RWPE1 (cell line): ENCODE measurements at places on chromosomes 1 and 21.
A peak's percentile ranks its signal among the peaks of the same experiment; 100 is the strongest.

- DNase-seq, result no peak
Measured at GRCh38 chr1:97078872-97079271, 357.3 kb downstream of the PTBP2 start.

DNA sequence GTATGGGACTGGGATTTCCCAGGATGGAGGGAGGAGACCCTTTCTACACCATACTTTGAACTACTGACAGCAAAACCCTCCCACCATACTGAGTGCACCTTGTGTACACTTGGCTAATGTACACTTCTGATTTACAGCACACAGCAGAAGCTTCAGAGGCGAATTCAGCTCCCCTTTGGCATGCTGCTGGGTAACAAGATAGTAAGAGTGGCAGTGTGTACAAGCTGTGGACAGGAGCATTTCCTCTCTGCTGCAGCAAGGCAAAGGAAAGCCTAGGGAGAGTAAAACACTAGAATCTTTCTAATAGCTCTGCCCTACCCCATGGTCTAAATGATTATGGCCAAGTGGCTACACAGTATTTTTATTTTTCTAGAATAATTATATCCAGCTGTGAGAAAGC, 83.9 kb upstream of the ARTN start:
- DNase-seq, result no peak

DNA sequence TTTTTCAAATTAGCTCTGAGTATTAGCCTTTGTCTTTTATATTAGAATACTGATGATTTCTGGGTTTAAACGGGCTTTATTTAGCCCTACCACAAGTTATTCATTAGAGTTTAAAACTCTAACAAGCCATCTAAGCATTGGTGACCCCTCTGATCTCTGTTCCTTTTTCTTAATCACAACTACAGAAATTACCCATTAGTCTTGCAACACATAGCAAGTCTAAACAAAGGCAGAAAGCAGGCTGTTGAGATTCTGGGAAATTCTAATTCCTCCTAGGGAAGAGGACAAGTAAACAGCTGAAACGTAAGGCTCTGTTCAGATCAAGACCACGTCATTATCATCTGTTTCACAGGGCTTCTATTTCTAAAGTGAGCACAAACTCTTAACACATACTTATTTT, 491.2 kb upstream of the ZRANB2 start:
- DNase-seq, result no peak

- peak; percentile 25 for DNase-seq
Measured at GRCh38 chr1:40316595-40317393, at the start of gene COL9A2. Gene COL9A2, minus strand, starts transcription at chr1:40317286. Its CDS starts 89 bp downstream, at chr1:40317197.

- DNase-seq, result no peak
Measured at GRCh38 chr21:42118901-42119300, 47.8 kb downstream of the UMODL1 start.

GRCh38 chr1:63882048-63882704, 108.4 kb downstream of the ROR1 start:
- no peak for DNase-seq

GRCh38 chr1:209707308-209707707, 2.7 kb downstream of the HSD11B1 start:
- no peak for DNase-seq

DNA sequence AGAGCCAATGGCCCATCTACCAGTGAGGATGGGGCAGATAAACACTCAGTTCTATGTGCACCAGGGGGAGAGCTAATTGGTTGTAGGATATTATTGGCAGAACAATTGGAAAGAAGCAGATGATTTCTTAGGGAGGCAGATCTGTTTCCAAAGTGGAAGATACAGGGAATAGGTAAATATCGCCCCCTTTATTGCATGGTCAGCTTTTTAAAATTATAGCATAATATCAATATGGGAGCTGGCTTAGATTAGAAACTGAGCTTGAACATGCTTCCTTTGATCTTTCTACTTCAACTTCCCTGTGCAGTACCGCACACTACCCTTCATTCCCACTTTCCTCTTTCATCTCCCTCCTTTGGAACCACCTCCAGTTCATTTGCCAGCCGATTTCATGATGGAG, 64.0 kb upstream of the PLXNA2 start:
- DNase-seq, result no peak

- DNase-seq, result peak; percentile 33
Measured at GRCh38 chr1:12078938-12079861, 16.1 kb downstream of the TNFRSF8 start.

DNA sequence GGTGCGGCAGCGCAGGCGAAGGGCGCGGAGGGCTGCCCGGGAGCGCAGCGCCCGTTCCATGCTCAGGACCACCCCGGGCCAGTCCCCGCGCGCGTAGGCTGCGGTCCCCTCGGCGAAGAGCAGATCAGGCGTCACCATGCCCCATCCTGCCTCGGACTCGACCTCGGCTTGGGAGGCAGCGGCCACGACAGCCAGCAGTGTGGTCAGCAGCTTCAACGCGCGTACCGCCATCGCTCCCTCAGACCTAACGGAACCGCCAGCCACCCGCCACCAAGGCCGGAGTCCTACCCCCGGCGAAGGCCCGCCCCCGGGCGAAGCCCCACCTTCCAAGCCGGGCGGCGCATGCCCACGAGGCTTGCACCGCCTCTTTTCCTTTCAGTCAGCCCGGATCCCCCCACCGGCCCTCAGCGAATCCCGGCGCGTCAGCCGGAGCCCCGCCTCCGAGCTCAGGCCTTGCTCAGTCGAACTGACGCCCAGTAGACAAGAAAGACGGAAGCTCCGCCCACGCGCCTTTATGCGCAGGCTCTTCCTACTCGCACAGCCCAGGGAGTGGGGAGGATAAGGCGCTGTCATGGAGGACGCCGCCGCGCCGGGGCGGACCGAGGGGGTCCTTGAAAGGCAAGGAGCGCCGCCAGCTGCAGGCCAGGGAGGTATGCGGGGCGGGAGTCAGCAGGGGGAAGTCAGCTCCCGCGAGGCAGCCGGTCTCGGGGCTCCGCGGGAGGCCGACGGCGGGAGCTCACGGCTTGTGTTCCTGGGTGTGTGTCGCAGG, at the start of the genes C1orf50 and P3H1:
C1orf50 (plus strand) TSS at position 509 of the 769 bp plus-strand sequence; CDS start at position 572, 63 bp downstream.
P3H1 (minus strand) TSS at position 288 of the 769 bp plus-strand sequence; CDS start at position 231, 57 bp downstream.
- DNase-seq, result peak; percentile 96

GRCh38 chr1:112244131-112244530, 151.9 kb upstream of the CTTNBP2NL start:
- no peak for DNase-seq

DNA sequence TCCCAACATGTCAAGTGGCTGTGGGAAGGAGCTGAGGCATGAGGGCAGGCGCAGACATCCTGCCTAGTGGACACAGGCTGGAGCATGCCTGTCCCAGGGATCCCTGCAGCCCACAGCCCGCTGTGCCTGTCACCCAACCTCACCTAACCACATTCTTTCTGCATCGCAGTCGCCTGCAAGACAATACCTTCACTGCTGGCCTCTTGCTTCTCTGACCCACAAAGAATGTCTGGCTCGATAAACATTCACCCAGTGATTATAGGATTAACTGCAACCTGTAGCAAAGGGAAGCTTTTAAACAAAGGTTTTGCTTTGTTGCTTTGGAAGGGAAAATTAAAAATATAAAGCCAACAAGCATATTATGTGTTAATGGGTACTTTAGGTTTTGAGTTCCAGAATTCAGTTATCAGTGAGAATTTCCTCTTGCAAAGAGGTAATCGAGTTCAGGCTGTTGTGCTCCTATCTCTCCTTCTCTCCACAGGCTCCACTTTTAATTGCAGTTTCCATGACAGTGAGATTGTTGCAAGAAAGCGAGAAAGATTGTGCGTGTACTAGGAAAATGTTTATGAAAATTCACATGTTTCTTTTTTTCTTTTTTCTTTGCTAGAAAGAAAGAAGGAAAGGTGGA, 40.0 kb upstream of the ZNF648 start:
- DNase-seq, result peak; percentile 78

DNA sequence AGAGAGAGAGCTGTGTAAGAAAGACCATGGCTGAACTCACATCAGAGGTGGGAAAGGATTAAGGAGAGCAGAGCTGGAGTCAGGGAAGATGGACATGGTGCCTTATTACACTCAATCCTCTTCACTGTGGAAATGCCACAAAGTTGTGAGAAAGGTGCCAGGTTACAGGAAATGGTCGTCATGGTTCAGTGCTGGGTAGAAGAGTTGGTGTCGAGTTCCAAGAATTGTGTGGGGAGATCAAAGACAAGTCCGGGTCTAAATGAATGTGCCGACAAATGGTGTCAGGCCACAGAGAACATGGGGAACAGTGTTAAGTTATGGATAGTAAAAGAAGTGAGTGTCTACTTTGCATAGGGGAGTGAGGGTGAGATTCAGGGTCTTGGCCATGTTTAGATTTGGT, 40.9 kb downstream of the LAMC2 start:
- no peak for DNase-seq

DNA sequence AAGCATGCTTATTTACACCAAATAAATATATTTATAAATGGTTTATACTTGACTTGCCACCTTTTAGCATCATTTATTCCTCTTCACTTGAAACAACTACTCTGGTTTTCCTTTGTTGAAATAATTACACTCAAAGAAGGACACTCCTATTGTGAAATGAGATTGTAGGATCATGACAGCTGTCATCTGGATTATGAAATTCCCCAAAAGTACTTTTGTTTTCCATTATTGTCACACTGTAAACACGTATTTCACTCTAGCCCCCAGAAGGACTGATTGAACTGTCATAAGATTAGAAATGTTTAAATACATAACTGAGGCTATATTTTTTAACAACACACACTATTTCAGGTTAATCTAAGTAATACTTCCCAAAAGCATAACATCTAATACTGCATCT, 593.8 kb downstream of the LRRIQ3 start:
- no peak for DNase-seq

DNA sequence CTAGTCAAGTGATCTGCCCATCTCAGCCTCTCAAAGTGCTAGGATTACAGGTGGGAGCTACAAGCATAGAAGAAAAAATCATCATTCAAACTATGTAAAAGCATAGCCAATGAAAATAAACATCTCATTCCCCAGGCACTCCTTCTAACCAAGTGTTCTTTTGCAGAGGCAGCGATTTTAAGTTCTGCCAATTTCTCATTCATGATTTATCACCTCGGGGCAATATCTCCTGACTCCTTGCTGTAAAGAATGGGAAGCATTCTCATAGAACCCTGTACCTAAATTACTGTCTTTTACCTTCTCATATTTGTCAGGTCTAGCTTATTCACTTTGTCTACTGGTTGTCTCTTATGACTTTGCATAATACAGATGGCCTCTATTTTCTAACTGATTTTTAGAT, 32.5 kb upstream of the IVNS1ABP start:
- no peak for DNase-seq

DNA sequence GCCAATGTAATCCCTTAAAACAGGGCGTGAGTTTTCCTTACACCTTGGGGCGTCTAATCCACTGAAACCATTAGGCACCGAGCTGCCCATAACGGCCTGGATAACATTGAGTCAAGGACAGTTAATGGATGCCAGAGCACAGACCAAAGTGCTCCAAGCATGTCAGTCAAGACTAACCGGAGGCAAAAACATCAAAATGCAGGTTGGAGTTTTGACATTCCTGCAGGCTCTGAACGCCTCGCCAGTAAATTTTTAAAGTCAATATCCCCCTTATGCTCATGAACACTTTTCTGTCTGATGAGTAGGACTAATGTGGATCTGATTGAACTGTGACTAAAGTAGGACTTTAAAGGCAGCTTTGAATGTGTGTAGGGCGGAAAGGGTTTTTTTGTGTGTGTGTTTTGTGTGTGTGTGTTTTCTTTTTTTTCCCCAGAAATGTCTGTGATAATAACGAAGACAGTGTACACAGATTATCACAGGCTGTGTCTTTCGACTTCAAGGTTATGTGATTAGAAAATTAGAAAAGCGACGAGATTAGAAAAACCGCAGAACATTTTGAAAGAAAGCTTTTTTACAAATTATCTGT, 194.2 kb upstream of the PROX1 start:
- no peak for DNase-seq

- no peak for DNase-seq
Measured at GRCh38 chr1:100699744-100700143, 19.8 kb upstream of the VCAM1 start.

DNA sequence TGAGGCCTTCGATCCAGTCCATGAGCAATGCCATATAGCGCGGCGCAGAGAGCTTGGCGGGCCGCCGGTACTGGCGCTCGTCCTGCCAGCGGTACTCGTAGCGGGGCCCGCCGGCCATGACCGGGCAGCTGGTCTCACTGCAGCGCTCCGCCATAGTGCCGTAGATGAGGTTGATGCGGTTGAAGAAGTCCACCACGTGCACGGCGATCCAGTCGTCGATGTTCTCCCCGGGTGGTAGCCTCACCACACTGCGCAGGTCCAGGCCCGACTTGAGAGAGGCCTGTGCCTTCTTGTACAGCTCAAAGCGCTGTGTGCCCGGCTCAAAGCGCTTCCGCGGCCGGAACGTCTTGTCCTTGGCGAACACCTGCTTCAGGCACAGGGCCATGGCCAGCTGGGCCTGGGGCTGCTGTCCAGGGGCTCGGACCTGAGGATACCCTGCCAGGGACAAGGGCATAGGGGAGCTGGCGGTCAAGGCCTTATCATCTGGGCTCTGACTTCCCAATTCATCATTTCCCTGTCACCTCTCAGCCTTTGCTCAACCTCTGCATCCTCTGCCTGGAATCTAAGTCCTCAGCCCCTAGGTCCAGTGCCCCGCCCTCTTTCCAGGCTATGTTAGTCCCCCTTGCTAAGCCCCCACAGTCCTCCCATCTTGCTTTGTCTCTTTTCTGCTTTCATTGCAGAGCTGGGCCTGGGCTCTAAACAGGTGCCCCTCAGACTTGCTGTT, 3.5 kb downstream of the MOB3C start:
- DNase-seq, result no peak

- DNase-seq, result peak; percentile 54
Measured at GRCh38 chr1:86704972-86705664, 742 bp downstream of the SH3GLB1 start.

- DNase-seq, result no peak
Measured at GRCh38 chr1:11707621-11708276, 16.2 kb downstream of the DRAXIN start.

DNA sequence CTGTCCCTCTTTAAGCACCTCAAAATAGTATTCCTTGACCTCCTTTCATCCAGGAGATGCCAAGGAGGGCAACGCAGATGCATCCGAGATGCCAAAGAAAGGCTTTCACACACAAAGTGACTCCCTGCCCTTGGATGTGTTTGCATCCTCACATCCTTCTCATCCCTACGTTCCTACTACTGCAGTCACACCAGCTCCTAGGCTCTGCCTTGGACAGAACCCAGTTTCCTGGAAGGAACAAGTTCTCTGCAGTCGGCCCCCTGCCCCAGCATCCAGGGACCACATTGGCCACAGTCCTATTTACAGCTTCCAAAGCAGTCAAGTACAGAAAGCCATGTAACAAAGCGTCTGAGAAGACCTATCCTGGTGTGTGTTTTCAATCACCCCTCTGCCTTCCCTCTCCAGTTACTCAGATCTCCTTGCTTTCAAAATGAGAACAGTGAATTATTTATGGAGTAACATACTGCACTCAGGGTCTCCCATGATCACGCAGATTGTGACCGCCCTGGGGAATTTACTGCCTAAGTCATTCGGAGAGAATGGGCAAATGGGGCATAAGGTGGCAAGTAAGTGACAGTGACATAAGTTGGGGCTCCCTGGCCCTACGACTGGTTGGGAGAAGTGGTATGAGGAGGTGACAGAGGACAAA, 21.8 kb upstream of the SRP9 start:
- no peak for DNase-seq

DNA sequence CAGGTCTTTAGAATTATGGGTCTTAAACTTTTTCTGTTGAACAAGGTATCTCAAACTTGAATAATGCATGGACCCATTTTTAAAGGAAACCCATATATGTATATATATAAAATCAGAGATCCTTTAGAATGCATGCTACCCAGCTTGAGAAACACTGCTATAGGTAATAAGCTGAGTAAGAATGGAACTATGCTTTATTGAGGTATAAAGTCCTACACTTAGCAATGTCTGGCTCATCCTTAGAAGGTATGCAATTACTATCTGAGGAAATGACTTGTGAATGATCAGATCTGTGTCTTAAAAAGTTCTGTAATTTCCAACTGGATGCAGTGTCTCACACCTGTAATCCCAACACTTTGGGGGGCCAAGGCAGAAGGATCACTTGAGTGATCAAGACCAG, 11.2 kb downstream of the TRAF3IP3 start:
- no peak for DNase-seq
